OCI-M1 (cell line): ENCODE measurements at places on chromosomes 2 and 18.

GRCh38 chr18:75206452-75207309 is 2.3 kb downstream of the PTGR3 start:
- no peak for DNase-seq

DNA sequence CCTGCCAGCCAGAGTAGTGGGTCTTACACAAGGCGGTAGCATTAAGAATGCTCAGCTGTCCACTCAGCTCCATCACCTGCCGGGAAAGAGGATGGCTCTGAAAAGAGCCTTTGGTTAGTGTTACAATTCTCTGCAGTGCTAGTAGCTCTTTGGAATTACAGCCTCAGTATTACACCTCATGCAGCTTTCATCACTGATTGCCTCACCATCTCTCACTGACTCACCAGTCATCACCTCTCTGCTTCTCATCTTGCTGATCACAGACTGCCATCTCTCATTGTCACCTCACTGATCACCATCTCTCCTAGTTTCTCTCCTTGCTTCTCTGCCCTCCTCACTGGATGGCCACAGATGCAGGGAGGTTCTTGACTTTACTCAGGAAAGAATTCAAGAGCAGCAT is 573.5 kb upstream of the SETBP1 start:
- DNase-seq, result no peak

DNA sequence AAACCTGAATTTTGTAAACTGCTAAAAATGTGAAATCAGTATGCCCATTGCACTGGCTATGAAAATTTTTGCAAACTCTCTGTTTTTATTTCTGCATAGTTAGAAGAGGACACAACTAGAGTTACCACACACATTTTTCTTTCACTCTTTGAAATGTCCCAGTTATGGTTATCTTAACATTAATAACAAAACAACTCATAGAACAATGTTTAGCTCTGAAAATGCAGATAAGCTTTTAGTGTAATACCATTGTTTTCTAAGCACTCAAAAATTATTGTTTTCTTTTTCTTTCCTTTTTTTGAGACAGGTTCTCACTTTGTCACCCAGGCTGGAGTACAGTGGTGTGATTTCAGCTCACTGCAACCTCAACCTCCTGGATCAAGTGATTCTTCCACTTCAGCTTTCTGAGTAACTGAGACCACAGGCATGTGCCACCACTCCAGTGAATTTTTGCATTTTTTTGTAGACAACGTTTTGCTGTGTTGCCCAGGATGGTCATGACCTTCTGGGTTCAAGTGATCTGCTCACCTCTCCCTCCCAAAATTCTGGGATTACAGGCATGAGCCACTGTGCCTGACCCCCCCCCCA is 1204.5 kb upstream of the ZEB2 start:
- peak; percentile 67 for DNase-seq

- DNase-seq, result no peak
Measured at GRCh38 chr2:119196301-119197125, 27.1 kb upstream of the STEAP3 start.

GRCh38 chr2:152493417-152493816 is 158.4 kb downstream of the FMNL2 start:
- peak; percentile 34 for DNase-seq
